ENCODE measurements at places on chromosomes 7 and 10.

DNA sequence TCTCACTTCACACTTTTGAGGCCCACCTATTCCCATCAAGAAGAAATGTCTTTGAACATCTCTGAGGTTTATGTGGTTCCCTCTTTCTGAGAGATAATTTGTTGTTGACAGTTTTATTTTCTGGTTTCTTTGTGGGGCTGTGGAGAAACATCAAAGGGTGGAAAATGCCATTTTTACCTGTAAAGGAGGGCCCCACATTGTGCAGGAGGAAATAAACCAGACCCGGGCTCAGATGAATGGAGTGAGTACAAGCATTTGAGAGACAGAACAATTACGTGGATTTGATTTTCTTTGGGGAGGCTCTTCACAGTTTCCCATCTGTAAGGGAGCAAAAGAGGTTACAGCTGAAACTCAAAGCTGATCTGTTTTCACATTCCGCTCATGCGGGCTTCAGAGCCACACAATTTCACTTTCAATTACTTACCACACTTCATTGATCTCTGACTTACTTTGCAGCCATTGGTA lies 29.8 kb downstream of the ITPRIP start:
- no peak for DNase-seq

DNA sequence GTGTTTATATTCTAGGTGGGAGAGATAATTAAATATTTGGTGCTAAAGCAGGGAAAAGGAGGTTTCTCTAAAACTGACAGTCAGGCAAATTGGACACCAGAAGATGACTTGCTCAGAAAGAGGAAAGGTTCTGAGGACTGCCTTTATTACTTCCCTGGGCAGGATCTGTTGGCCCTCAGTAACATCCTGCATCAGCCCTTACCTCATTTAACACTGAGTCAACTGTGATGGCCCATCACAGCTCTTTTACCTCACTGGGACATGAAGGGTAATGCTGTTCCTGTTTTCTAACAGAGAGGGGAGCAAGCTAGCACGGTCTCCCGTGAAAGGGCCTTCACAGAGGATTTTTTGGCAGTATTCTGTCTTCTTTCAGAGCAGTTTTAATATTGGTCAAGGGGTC lies 12.0 kb downstream of the PPP1R17 start:
- no peak for DNase-seq

DNA sequence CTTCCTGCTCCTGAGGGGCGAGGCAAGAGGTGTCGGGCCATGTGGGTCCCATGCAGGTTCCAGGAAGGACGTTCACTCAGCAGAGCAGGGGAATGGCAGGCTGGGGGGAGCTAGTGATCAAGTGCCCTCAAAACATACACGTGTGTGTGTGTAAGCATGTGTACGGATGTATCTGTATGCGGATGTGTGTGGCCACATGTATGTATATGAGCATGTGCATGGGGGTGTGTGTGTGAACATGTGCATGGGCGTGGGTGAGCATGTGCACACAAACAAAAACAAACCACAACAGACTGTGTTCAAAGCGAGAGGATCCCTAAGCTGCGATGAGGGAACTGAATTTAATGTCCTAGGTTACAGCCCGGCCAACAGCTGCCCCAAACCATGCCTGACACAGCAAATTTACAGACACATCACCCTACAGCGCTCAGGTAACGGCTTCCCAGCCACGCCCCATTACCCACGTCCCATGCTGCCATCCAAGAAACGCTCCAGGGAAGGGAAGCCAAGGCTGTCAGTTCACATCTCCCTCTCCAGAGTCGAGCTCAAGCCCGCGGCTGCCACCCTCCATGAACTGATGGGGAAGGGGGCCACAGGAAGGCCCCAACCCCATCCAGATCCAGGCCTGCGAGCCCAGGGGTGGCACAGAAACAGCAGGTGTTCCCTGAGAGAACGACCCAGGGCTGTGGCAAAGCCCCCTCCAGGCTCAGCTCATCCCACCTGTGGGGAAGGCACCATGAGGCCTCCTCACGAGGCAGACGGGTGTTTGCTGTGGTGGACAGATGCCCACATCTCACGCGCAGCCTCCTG lies 56.6 kb downstream of the PTPRN2 start:
- no peak for DNase-seq

- DNase-seq: no peak
Measured at GRCh38 chr10:66604195-66604594, 321.6 kb upstream of the LRRTM3 start.

GRCh38 chr10:16728266-16728665 lies 89.0 kb downstream of the RSU1 start:
- no peak for DNase-seq
